Neural crest cell (in vitro differentiated cells): ENCODE measurements at places on chromosomes 4 and X. TPM values are rescaled to one million over a fixed set of nuclear protein-coding genes. Genes with fewer than 3 reads are reported as not detected.

NHS gene
- total RNA-seq = 10.7 TPM in 2 replicates

EREG gene
- total RNA-seq = not detected in 2 replicates

PPP4R3C gene
- total RNA-seq = not detected in 2 replicates

CENPI gene
- 39.8 TPM in 2 replicates for total RNA-seq

NWD2 gene
- 0.02 and 0.05 TPM in 2 replicates for total RNA-seq

HELT gene
- not detected in 2 replicates for total RNA-seq

CDK16 gene
- 281 and 289 TPM in 2 replicates for total RNA-seq

SLIT2 gene
- total RNA-seq = 21.8 and 22.1 TPM in 2 replicates

VEGFC gene
- 2.5 and 3.1 TPM in 2 replicates for total RNA-seq

- peak overlapping the region; percentile 52 for H3K4me3 ChIP-seq
- H3K27ac ChIP-seq = no peak overlapping the region
- DNase-seq = no peak
- H3K4me1 ChIP-seq = peaks cover 6% of the 10 kb centered on the region
- no peaks in the 10 kb centered on the region for H3K36me3 ChIP-seq
- peaks cover 25% of the 10 kb centered on the region for H3K27me3 ChIP-seq
Observed at GRCh38 chr4:116926631-116927295, 158.6 kb downstream of the TRAM1L1 start.

- H3K36me3 ChIP-seq = peaks cover 2% of the 10 kb centered on the region
- H3K4me1 ChIP-seq = no peaks in the 10 kb centered on the region
- H3K4me3 ChIP-seq = no peak overlapping the region
Observed at GRCh38 chrX:148600131-148600530, 99.7 kb downstream of the AFF2 start.

- no peak for DNase-seq
- no peaks in the 10 kb centered on the region for H3K27me3 ChIP-seq
- H3K4me3 ChIP-seq = no peak overlapping the region
- no peaks in the 10 kb centered on the region for H3K36me3 ChIP-seq
- H3K4me1 ChIP-seq = no peaks in the 10 kb centered on the region
Observed at GRCh38 chr4:90572996-90573395, 445.8 kb downstream of the CCSER1 start.

DNA sequence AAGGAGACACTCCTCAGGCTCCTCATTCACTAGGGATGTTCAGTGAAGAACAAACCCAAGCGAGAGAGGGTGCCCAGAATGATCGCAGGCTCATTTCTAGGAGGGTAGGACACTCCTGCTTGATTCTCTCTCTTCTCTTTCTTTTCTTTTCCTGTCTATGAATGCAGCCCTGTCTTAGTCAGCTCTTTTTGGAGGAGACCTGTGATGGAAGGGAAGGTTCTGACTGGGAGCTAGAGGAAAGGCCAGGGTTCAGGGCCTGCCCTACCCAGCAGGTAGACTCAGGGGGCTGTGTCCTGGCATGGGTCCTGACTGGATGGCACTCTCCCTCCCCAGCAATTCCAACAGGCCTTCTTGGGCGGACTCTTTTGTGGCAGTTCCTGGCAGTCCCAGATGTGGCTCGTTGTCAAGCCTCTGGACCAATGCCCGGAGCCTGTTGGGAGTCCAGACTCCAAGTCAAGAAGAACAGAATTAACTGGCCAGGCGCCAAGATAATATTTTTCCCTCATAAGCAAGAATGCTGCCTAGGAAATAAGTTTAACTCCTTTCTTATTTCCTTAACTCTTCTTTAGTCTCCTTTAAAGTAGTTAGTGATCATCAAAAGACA, 139.4 kb upstream of the SCML1 start:
- H3K4me3 ChIP-seq = no peak overlapping the region
- H3K4me1 ChIP-seq = peaks cover 5% of the 10 kb centered on the region
- H3K36me3 ChIP-seq = no peaks in the 10 kb centered on the region
- DNase-seq = no peak
- peaks cover 8% of the 10 kb centered on the region for H3K27me3 ChIP-seq
- no peak overlapping the region for H3K27ac ChIP-seq

DNA sequence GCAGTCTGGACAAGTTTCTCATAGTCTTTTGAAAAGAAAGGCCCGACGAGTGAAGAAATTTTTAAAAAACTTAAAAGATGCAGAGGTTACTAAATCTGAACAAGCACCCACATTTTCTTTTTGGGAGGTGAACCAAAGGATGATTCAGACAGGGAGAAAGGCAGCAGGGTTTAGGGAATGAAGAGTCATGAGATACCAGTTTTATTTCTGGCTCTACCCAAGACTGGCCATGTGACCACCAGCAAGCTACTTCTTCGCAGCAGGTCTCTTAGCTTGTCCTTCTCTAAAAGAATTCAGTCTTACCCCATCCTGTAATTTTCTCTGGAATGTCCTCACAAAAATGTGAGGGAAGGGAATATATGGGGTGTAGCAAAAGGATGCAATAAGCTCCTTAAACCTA, 37.6 kb downstream of the AMOT start:
- peaks cover 20% of the 10 kb centered on the region for H3K4me1 ChIP-seq
- H3K27me3 ChIP-seq = no peaks in the 10 kb centered on the region
- DNase-seq = no peak
- H3K4me3 ChIP-seq = no peak overlapping the region

- H3K4me3 ChIP-seq = no peak overlapping the region
- DNase-seq = no peak
- no peaks in the 10 kb centered on the region for H3K4me1 ChIP-seq
- no peak overlapping the region for H3K27ac ChIP-seq
- no peaks in the 10 kb centered on the region for H3K27me3 ChIP-seq
Observed at GRCh38 chr4:101885574-101885973, 95.0 kb downstream of the BANK1 start.

GRCh38 chr4:5973033-5973432, 45.2 kb downstream of the C4orf50 start:
- H3K4me3 ChIP-seq = no peak overlapping the region
- no peak for DNase-seq
- no peaks in the 10 kb centered on the region for H3K4me1 ChIP-seq
- no peak overlapping the region for H3K27ac ChIP-seq
- no peaks in the 10 kb centered on the region for H3K36me3 ChIP-seq
- H3K27me3 ChIP-seq = peaks cover 24% of the 10 kb centered on the region

DNA sequence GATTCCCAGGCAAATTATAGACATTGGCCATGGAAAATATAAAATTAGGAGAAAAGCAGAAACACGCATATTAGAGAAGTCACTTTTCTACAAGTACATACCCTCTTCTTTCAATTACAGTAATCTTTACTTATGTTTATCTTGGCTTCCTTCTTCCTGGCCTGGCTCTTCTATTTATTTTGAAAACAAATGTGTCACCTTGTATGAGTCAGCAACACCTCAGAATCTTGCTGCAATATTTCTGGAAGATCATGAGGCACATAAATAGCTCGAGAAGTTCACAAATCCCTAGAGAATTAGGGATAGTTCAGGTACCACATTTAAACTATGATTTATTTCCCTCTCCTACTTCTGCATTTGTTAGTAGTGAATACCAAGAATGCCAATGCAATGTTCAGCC, 124.6 kb downstream of the ANOS1 start:
- no peak overlapping the region for H3K4me3 ChIP-seq
- H3K27ac ChIP-seq = no peak overlapping the region
- no peaks in the 10 kb centered on the region for H3K27me3 ChIP-seq
- H3K36me3 ChIP-seq = peaks cover 11% of the 10 kb centered on the region
- no peaks in the 10 kb centered on the region for H3K4me1 ChIP-seq
- DNase-seq = no peak

DNA sequence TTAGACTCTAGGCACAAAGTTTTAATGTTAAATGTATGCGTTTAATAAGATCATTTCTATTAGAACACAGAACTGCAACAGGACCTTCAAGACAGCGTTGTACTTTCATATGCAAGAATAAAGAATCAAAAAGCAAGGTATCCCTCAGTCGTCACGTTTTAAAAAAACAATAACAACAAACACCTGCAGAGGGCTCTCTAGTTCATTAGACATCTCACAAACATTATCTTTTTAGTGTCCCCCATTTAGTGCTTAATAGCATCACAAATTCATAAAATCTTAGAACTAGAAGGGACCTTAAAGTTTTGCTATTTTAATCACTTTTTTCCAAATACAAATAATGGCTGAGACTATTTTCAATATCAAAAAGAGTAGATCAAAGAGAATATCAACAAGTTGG, 236.6 kb downstream of the DCHS2 start:
- no peaks in the 10 kb centered on the region for H3K36me3 ChIP-seq
- H3K4me1 ChIP-seq = peaks cover 11% of the 10 kb centered on the region
- H3K4me3 ChIP-seq = no peak overlapping the region
- DNase-seq = no peak
- H3K27me3 ChIP-seq = no peaks in the 10 kb centered on the region

GRCh38 chrX:15749642-15750610, 11.9 kb downstream of the CA5B start:
- no peaks in the 10 kb centered on the region for H3K36me3 ChIP-seq
- H3K27ac ChIP-seq = no peak overlapping the region
- no peak overlapping the region for H3K4me3 ChIP-seq
- no peaks in the 10 kb centered on the region for H3K27me3 ChIP-seq

DNA sequence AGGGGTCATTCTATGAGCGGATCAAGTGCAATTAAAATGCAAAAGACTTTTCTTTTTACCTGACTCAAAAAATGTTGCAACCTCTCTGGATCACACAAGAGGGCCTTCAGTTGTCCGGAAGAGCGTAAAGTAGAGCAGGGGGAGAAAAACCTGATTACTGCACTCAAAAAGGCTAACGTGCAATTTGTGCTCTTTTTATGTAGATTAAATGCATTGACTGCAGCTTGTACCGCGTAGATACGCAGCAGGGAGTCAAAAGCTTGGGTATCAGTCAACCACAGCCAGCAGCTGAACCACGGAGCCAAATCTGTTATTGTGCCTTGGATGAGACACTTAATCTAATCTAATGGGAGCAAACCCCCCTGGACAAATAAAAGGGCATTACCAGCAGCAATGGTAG, 107.3 kb upstream of the RAI2 start:
- H3K4me1 ChIP-seq = no peaks in the 10 kb centered on the region
- H3K4me3 ChIP-seq = no peak overlapping the region
- no peaks in the 10 kb centered on the region for H3K27me3 ChIP-seq
- H3K27ac ChIP-seq = no peak overlapping the region

GRCh38 chrX:87515836-87516235, 1.8 kb upstream of the KLHL4 start:
- peak overlapping the region; percentile 32 for H3K27ac ChIP-seq
- H3K4me3 ChIP-seq = peak overlapping the region; percentile 52
- DNase-seq = no peak
- H3K4me1 ChIP-seq = peaks cover 30% of the 10 kb centered on the region
- H3K36me3 ChIP-seq = no peaks in the 10 kb centered on the region

GRCh38 chrX:3345281-3346191, 916 bp downstream of the MXRA5 start:
- H3K36me3 ChIP-seq = peaks cover 5% of the 10 kb centered on the region
- no peak overlapping the region for H3K27ac ChIP-seq
- peaks cover 84% of the 10 kb centered on the region for H3K27me3 ChIP-seq
- DNase-seq = peak; percentile 24
- H3K4me3 ChIP-seq = peak overlapping the region; percentile 86
- H3K4me1 ChIP-seq = peaks cover 4% of the 10 kb centered on the region

DNA sequence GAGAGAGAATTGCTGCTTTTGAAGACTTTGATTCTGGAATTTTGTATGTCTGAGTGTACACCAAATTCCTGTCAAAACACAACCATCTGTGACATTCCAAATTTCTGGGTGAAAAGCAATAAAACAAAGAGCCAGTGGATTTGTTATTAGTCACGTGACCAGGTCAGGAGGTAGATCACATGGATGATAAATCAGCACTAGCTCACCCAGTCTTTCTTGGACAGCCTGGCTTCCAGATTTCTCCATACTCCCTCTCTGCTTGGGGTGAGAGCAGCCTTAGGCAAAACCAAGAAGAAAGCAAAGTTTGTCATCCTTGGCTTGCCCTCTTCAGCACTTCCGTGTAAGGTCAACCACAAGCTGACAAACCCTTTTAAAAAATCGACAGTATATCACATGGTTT, 194.2 kb downstream of the CLCN4 start:
- DNase-seq = no peak
- peak overlapping the region; percentile 71 for H3K27ac ChIP-seq

- H3K36me3 ChIP-seq = no peaks in the 10 kb centered on the region
- H3K27ac ChIP-seq = no peak overlapping the region
- no peaks in the 10 kb centered on the region for H3K4me1 ChIP-seq
- no peak for DNase-seq
Observed at GRCh38 chr4:8637456-8637984, 45.0 kb downstream of the CPZ start.

- H3K4me1 ChIP-seq = peaks cover 6% of the 10 kb centered on the region
- no peaks in the 10 kb centered on the region for H3K36me3 ChIP-seq
- peak within 1 kb of the TSS; percentile 78 for H3K27ac ChIP-seq
- DNase-seq = peak; percentile 50
- H3K4me3 ChIP-seq = peak within 1 kb of the TSS; percentile 83
- H3K27me3 ChIP-seq = no peaks in the 10 kb centered on the region
Observed at GRCh38 chrX:154443992-154444754, at the start of gene FAM50A. TSS of gene FAM50A (plus strand) at chrX:154444141. CDS start at chrX:154444236, 95 bp downstream.

DNA sequence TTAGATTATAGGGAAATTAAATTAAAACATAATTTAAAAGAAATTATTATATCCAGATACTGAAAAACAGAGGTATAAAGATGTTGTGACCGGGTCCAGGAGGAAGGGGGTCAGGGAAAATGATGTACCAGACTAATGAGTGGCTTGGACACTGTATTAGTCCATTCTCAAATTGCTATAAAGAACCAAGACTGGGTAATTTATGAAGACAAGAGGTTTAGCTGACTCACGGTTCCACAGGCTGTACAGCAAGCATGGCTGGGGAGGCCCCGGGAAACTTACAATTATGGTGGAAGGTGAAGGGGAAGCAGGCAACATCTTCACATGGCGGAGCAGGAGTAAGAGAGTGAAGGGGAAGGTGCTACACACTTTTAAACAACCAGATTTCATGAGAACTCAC, 3.4 kb upstream of the FAM9B start:
- no peak overlapping the region for H3K4me3 ChIP-seq
- H3K4me1 ChIP-seq = no peaks in the 10 kb centered on the region
- no peak for DNase-seq
- H3K36me3 ChIP-seq = peaks cover 2% of the 10 kb centered on the region

DNA sequence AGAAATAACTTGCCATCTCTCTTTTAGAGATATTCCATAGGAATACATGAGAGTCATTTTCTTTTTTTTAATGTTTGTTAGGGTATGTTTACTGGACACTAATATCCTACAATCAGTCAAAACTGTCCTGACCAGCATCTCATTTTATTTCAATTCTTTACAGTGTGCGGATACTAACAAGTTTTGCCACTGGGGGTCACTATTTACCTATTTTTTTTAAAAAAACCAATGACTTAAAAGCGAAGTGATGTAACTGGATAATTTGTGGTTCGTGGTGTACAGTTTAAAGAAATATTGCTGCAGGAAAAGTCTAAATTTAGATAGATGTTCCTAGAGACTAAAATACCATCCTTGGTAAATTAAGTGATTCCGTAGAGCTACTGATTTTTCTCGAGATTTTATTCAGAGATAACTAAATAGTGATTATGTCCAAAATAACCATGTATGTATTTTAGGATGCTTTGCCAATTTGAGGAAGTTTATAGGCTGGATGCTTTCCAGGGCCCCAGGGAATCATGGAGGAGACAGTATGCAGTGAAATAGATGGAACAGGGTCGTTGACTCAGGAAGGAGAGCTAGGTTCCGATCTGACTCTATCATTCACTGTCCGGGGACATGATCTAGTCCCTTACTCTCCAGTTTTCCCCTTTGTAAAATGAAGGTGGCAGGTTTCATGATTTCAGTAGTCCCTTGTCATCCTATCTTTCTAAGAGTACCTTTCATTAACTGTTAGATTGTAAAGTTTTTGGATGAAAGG, 34.0 kb upstream of the GNPDA2 start:
- H3K27me3 ChIP-seq = peaks cover 20% of the 10 kb centered on the region
- no peaks in the 10 kb centered on the region for H3K4me1 ChIP-seq
- H3K36me3 ChIP-seq = no peaks in the 10 kb centered on the region
- no peak overlapping the region for H3K27ac ChIP-seq

- no peak overlapping the region for H3K27ac ChIP-seq
- no peaks in the 10 kb centered on the region for H3K27me3 ChIP-seq
Observed at GRCh38 chr4:2168469-2169319, 73.2 kb downstream of the HAUS3 start.

GRCh38 chrX:12974305-12974795, 560 bp upstream of the TMSB4X start:
- peaks cover 28% of the 10 kb centered on the region for H3K27me3 ChIP-seq
- peak; percentile 38 for DNase-seq
- H3K27ac ChIP-seq = peak overlapping the region; percentile 99
- peaks cover 68% of the 10 kb centered on the region for H3K4me1 ChIP-seq
